ENCODE measurements at places on chromosomes 1 and 21. TPM values are rescaled to one million over a fixed set of nuclear protein-coding genes. Genes with fewer than 3 reads are reported as not detected.

DNA sequence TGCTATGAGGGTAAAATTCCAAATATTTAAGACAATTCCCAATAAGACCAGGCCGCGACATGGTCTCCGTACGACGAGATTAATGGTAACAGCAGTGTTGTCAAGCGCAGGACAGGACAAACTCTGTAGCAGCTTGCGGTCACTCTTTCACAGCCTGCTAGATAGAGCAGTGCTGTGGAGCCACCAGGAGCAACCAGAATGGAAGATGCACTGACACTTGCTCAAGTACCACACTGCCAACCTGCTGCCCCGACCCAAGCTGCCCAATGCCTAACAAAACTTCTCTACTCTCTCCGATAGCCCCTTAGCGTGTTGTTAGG is 636 bp downstream of the WARS2 start:
- DNase-seq, result no peak
- H3K27ac ChIP-seq, result no peak overlapping the region
- no peaks in the 10 kb centered on the region for H3K27me3 ChIP-seq
- H3K4me3 ChIP-seq, result no peak overlapping the region

DNA sequence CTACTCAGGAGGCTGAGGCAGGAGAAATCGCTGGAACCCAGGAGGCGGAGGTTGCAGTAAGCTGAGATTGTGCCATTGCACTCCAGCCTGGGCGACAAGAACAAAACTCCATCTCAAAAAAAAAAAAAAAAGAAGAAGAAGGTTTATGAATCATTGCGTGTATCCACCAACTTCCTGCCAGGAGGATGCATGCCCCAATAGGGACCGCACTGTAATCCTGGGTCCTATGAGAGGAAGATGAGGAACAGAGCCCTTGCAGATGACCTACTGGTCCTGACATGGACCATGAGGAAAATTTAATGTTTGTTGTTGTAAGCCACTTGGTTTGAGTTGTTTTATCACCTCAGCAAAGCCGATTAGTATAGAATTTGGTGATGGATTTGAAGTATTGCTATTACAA is 56.7 kb downstream of the PTGS2 start:
- H3K27ac ChIP-seq, result no peak overlapping the region
- no peak overlapping the region for H3K4me3 ChIP-seq
- DNase-seq, result no peak
- H3K36me3 ChIP-seq, result no peaks in the 10 kb centered on the region
- H3K4me1 ChIP-seq, result peaks cover 16% of the 10 kb centered on the region
- H3K27me3 ChIP-seq, result peaks cover 17% of the 10 kb centered on the region

DNA sequence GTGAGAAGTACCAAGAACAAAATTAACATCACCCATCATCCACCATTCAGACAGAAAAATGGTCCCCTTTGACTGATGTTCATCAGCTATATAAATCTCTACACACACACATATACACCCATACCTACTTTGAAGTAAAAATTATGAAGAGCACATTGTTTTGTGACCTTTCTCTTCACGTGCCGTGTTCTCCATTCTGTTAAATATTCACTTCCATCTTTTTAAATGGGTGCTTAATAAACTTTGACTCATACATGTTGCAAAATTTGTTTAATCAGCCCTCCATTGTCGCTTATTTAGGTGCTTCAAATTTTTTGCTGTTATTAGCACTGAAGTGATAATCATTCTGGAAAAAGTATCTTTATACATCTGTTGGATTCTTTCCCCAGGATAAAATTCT is 80.1 kb downstream of the CLIC6 start:
- H3K27ac ChIP-seq, result no peak overlapping the region
- H3K4me3 ChIP-seq, result no peak overlapping the region
- H3K36me3 ChIP-seq, result no peaks in the 10 kb centered on the region
- peaks cover 17% of the 10 kb centered on the region for H3K27me3 ChIP-seq
- H3K4me1 ChIP-seq, result peaks cover 5% of the 10 kb centered on the region
- no peak for DNase-seq

DNA sequence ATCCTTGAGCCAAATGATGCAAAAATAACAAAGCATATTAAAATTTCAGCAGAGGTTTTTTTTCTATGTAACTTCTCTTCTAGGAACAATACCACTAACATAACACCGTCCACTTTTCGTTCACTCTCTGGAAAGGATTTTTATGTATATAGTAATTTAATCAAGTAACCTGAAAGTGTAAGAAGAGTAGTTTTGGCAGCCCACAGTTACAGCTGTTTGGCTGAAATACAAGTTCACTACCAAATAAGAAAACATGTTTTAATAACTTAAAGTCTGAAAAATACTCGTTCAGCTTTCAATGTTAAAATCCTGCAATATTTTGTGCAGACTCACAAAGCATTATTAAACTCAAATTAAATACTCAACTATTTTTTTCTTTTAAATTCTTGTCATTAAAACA is 896.8 kb upstream of the ADGRL4 start:
- H3K27ac ChIP-seq, result no peak overlapping the region
- DNase-seq, result no peak
- H3K27me3 ChIP-seq, result no peaks in the 10 kb centered on the region
- H3K4me3 ChIP-seq, result no peak overlapping the region
- no peaks in the 10 kb centered on the region for H3K36me3 ChIP-seq

DNA sequence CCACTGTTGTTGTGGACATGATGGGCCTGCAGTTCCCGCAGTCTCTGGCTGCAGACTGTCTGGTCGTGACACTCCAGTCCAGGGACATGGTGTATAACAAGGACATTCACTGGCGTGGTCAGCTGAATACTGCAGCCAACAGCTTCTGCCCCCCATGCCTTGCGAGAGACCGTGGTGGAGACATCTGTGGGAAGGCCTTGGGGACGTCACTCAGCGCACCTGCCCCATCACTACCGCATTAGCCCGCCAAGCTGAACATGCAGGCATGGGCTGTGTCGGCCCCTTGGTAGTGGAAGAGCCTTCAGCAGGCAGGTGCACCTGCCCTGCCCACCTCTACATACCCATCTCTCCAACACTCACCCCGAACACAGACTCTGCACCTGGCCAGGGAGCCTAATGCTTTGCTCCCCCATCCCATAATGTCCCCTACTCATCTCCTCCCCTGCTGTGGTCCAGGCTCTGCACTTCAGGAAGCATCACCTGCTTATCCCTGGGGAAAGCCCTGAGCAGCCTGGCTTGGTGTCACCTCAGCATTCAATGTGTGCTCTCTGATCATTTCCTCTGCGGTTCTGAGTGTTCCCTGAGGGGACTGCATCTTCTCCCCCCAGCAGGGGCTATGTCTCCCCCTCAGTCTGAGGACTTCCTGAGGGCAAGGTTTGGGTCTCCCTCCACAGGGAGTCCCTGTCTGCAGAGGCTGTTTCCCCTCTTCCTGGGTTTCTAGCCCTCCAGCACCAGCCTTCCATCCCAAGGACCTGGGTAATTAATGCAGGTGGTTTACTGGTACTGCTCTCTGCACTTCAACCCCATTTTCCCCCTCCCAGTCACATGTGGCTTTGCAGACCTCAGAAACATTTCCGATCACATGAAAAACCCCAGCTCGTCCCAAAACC is 3.2 kb downstream of the PGLYRP4 start:
- H3K27me3 ChIP-seq, result peaks cover 60% of the 10 kb centered on the region
- H3K36me3 ChIP-seq, result no peaks in the 10 kb centered on the region
- H3K4me3 ChIP-seq, result no peak overlapping the region
- H3K27ac ChIP-seq, result no peak overlapping the region
- peaks cover 32% of the 10 kb centered on the region for H3K4me1 ChIP-seq
- DNase-seq, result peak; percentile 21

DNA sequence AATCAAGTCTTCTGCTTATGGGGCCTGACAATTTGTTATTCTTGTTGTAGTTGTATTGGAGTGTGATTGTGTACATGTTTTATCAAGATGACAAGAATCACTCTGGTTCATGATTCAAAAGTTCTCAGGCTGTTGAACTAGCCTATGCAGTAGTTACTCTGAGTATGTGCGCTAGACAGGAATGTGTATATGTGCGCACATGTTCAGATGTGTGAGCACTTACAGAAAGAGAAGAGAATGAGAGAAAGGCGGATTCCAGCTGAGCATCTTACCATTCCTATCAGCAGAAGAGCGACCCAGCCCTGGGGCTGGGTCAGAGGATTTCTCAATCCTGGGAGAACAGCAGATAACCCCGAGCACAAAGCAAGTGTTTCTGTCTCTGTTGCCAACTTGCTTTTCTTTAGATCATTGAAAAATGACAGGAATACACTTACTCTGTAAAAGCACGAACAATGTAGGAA is 110.8 kb upstream of the HOOK1 start:
- DNase-seq, result no peak
- peaks cover 3% of the 10 kb centered on the region for H3K4me1 ChIP-seq
- H3K27ac ChIP-seq, result no peak overlapping the region
- no peak overlapping the region for H3K4me3 ChIP-seq
- H3K36me3 ChIP-seq, result no peaks in the 10 kb centered on the region
- no peaks in the 10 kb centered on the region for H3K27me3 ChIP-seq

The CXADR gene
- total RNA-seq, result 0.92 TPM

DNA sequence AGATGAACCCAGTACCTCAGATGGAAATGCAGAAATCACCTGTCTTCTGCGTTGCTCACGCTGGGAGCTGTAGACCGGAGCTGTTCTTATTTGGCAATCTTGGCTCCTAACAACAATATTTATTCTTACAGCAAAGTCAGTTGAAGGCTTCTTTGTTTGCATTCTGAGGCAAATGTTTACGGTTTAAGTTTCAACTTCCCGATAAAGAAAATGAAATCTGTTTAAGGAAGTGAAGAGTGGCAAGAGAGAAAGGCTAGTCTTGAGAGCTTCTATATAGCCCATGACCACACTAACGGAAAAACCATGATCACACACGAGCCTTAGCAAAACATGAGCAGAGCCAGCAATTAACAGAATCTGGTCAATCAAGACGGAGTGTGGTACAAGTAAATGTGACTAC is 122.6 kb upstream of the ZNHIT6 start:
- no peak for DNase-seq
- no peak overlapping the region for H3K27ac ChIP-seq
- no peak overlapping the region for H3K4me3 ChIP-seq
- H3K27me3 ChIP-seq, result no peaks in the 10 kb centered on the region

DNA sequence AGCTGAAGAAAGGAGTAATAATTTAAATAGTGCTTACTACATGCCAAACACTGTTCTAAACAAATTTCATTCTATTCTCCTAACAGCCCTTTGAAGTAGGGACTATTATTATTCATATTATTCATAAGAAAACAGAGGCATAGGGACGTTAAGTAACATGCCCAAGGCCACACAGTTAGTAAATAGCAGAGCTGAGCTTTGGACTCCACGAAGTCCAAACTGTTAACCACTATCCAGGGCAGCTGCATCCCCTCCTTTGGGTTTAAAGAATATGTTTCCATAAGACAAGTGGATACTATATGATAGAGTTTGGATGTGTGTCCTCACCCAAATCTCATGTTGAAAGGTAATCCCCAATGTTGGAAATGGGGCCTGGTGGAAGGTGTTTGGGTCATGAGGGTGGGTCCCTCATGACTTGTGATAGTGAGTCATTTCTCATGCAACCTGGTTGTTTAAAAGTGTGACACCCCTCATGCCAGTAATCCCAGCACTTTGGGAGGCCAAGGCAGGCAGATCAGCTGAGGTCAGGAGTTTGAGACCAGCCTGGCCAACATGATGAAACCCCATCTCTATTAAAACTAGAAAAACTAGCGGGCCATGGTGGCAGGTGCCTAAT is 144.0 kb upstream of the CXADR start:
- no peaks in the 10 kb centered on the region for H3K36me3 ChIP-seq
- H3K27me3 ChIP-seq, result peaks cover 25% of the 10 kb centered on the region
- H3K27ac ChIP-seq, result no peak overlapping the region
- DNase-seq, result no peak
- no peaks in the 10 kb centered on the region for H3K4me1 ChIP-seq
- H3K4me3 ChIP-seq, result no peak overlapping the region

DNA sequence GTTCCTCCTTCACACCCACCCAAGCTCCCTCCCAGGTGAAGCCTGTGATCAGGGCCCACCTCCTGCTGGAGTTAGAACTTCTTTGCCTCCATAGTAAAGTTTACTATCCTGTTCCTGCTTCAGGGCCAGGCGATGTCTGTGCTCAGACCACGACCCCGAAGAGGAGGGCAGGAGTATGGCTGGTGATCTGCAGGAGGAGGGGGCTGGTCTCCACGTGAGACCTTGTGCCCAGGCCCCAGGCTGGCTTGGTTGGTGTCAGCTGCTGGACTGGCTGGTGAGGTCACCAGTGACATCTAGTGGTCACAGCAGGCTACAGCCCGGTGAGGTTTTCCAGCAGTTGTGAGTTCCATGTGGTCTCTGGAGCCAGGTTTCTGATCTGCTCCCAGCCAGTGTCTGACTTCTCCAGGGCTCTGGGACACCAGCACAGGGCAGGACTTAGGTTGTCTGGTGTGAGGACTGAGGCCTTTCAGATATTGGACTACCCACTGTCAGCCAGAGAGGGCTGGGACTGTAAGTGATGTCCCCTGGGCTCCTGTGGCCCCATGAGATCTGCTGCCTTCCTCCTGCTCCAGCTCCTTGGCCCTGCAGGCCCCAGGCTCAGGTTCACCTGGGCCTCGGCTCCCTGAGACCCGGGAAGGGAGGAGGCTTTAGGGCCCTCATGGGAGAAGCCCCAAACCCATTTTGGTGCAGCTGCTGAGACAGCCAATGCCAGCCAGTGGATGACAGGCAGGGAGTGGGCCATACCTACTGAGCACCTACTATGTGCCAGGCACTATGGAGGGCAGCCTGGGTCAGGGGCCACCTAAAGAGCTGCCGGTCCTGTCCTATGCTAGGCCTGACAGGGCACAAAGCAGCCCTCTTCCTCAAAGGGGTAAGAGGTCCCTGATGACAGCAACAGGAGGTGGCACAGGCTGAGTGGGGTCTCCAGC is 6.0 kb upstream of the UBL4B start:
- no peak overlapping the region for H3K4me3 ChIP-seq
- no peaks in the 10 kb centered on the region for H3K27me3 ChIP-seq
- DNase-seq, result peak; percentile 58
- H3K27ac ChIP-seq, result no peak overlapping the region

The LCE1F gene
- not detected for total RNA-seq

GRCh38 chr1:228037401-228038386 is 30.9 kb downstream of the WNT3A start:
- H3K36me3 ChIP-seq, result no peaks in the 10 kb centered on the region
- DNase-seq, result peak; percentile 71
- H3K27me3 ChIP-seq, result peaks cover 46% of the 10 kb centered on the region
- H3K27ac ChIP-seq, result no peak overlapping the region

- peak overlapping the region; percentile 80 for H3K4me3 ChIP-seq
- peak; percentile 76 for DNase-seq
- peaks cover 29% of the 10 kb centered on the region for H3K36me3 ChIP-seq
These were observed 707 bp upstream of the KLHL21 start for GRCh38 chr1:6603238-6603914.

DNA sequence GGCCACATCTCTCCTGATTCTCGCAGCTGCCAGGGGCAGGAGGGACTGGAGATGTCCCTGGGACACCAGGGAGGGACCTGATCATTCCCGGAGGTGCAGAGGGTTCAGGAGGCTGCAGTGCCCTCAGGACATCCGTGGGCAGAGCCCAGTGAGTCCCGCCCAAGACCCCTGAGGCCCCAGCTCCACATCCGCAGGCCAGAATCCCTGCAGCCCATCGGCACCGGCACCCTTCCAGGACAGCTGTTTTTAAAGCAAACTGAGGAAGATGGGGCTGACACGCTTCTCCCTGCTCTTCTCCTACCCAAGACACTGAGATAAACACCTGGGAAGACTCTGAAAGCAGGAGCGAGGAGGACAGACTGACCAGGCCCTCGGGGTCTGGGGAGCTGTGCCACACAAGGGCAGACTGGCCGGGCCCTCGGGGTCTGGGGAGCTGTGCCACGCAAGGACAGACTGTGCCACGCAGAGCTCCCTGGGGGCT is 25.5 kb downstream of the SLC19A1 start:
- peaks cover 47% of the 10 kb centered on the region for H3K36me3 ChIP-seq
- no peak overlapping the region for H3K4me3 ChIP-seq
- peaks cover 14% of the 10 kb centered on the region for H3K4me1 ChIP-seq
- H3K27ac ChIP-seq, result peak overlapping the region; percentile 70

Measured in activated naive CD8-positive, alpha-beta T cell treated with anti-CD3 and anti-CD28 coated beads for 36 hours (primary cell).